ENCODE measurements at places on chromosomes 3 and 15.

DNA sequence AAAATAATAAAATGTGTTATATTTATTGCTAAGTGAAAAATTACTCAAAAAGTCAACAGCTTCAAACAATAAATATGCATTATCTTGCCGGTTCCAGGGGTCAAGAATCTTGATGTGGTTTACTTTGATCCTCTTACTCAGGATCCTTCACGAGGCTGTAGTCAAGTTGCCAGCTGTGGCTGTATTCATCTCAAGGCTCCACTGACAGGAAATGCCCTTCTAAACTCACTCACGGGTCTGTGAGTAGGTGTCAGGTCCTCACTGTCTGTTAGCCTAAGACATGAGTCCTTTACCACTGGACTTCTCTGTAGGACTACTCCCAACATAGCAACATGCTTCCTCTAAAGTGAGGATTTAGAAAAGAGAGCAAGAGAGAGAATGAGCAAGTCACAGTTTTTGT lies 983.0 kb downstream of the SI start:
- DNase-seq = no peak

DNA sequence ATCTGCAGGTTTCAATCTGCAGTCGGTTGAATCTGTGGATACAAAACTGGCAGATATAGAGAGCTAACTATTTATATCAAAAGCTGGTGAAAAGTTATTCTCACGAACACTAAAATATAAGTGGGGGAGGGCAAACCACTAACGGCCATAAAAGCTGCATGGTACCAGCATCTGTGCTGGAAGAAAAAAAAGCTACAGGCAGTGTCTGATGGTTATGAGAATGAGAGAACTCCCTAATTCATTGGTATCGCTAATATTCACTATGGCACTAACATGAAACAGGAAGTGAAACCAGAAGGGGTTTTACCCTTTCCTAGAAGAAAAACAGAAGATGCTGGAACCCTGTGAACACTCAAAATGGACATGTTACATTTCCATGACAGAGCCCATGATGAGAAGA lies 15.9 kb downstream of the CEP70 start:
- no peak for DNase-seq

GRCh38 chr3:198106265-198106664 lies 146.2 kb downstream of the LMLN start:
- no peak for DNase-seq

- no peak for DNase-seq
Measured at GRCh38 chr15:68298336-68298735, 20.8 kb downstream of the FEM1B start.

DNA sequence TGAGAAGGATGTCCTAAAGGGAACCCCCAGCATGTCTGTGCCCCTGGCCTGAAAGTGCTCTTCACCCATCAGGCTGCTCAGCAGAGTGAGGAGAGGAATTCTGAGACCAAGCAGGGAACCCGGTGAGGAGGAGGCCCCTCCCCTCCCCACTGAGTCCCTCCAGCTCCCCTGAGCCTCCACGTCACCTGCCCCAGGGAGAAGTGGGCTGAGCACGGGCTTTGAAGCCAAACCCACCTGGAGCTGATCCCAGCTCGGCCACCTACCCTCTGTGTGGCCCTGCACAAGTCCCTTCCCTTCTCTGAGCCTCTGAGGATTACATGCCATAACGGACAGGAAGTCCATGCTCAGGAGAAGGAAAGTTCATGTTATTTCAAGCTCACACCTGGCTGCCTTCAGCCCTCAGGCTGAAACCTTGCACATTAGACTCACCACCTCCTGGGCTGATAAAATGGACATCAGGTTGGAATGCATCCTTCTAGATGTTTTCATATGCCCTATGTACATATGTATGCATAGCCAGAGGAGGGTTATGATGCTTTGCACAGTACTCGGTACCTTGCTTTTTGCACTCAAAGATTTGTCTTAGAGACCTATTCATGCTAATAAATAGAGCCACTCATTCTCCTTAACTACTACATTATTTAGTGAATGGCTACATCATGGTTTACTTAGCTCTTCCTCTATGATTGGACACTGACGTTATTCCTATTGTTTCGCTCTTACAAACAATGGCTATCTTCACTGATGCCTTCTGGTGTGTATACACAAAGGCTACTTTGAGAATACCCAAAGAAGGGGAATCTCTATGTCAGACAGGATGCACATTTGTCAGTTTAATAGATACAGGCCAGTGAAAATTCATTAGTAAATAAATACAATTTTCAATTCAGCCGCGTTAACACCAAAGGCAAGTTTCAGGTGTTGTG lies 31.6 kb upstream of the GATA2 start:
- no peak for DNase-seq

DNA sequence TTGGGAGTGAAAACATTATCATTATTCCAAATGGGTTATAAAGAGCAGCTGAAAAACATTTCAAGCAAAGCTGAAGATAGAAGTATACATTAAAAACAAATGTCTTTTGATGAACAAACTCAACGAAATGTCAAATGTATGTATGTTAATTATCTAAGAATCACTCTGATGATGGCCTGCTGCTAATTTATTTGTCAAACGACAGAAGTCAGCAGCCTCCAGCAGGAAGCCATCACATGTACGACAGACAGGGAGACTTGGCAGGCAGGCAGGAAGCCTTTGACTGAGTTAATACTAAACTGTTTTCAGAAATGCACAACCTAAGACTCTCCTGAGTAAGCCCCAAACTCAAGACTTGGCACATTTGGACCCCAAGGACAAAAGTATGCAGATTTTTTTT lies 491.1 kb downstream of the ZNF385D start:
- DNase-seq = no peak

DNA sequence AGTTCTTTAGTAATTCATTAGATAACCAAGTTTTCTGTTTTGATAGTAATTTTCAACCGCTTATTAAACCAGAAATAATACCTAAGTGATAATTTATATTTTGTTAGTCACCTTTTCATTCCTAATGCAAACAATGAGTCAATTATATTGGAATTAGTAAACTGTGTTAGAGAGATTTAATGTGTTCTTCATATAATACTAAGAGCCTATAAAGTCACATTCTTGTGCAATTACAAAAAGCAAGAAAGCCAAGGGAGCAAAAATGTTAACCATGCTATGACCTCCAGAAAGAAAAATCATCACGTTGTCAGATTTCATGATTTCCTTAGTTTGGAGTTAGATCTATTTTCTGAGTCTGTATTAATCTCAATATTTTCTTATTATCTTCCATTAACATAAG lies 108.8 kb upstream of the SAMMSON start:
- DNase-seq = no peak

DNA sequence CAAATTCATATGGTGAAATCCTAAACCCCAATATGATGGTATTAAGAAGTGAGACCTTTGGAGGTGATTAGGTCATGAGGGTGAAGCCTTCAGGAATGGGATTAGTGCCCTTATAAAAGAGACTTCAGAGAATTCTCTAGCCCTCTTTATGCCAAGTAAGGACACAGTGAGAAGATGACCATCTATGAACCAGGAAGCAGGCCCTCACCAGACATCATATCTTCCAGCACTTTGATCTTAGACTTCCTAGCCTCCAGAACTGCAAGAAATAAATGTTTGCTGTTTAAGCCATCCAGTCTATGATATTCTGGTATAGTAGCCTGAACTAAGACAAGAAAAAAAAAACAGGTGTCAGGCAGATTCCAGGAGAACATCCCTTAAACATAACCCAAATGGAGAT lies 45.9 kb upstream of the AP4E1 start:
- no peak for DNase-seq

- no peak for DNase-seq
Measured at GRCh38 chr3:52046902-52047239, 9.5 kb downstream of the DUSP7 start.

GRCh38 chr15:41746802-41747201 lies 27.5 kb upstream of the MAPKBP1 start:
- no peak for DNase-seq

GRCh38 chr3:113662824-113663223 lies 33.6 kb downstream of the USF3 start:
- no peak for DNase-seq

GRCh38 chr3:8319935-8320634 lies 181.5 kb upstream of the LMCD1 start:
- no peak for DNase-seq

DNA sequence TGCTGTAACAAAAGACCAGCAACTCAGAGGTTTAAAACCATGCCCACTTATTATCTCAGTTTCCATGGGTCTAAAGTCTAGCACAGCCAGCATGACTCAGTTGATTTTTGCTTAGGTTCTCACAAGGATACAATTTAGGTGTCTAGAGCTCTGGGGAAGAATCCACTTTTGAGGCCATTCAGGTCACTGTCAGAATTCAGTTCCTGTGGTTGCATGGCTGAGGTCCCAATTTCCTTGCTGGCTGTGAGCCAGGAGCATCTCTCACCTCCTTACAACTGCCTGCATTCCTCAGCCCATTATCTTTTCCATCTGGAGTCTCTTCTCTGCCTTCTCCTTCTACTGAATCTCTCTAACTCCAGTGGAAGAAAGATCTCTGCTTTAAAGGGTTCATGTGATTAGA lies 240.5 kb upstream of the CFAP20DC start:
- no peak for DNase-seq

DNA sequence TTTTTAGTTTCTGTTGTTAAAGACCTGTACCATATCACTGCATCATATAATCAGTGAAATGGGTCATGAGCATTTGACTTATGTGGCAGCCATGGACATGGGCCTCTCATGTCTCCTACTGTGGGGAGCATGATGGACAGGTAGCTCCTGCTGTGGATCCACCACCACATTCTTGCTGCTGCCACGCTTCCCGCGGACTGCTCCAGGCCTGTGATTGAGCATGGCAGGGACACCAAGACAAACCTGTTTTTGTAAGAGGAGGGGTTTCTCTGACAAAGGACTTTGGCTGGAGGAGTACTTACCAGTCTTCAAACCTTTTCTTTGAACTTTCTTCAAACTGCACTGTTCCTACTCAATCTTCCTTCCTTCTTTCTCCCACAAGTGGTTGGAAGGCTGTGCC lies 17.9 kb upstream of the P2RY14 start:
- DNase-seq = no peak

DNA sequence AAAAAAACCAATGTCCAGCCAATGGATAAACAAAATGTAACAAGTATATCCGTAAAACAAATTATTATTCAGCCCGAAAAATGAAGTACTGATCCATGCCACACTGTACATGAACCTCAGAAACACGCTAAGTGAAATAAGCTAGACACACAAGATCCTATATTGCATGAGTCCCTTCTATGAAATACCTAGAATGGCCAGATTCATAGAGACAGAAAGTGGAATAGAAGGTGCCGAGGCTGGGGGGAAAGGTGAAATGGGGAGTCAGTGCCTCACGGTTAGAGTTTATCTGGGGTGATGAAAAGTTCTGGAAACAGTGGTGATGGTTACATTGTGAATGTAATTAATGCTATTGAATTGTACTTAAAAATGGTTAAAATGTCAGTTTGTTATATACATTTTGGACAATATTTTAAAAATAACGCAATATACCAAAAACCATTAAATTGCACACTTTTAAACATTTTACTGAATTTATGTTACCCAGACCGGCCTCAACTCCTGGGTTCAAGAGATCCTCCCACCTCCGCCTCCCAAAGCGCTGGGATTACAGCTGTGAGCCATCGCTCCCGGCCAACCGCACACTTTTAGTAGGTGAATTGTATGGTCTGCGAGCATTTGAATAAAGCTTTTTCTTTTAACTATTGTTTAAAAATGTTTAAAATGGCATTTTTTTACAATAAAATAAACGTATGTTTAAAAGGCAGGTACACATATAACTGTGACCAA lies 2.1 kb downstream of the RNF168 start:
- DNase-seq = no peak

- DNase-seq = no peak
Measured at GRCh38 chr3:126646674-126647073, 8.2 kb downstream of the TXNRD3 start.

GRCh38 chr3:107662124-107662507 lies 139.4 kb downstream of the BBX start:
- DNase-seq = no peak

DNA sequence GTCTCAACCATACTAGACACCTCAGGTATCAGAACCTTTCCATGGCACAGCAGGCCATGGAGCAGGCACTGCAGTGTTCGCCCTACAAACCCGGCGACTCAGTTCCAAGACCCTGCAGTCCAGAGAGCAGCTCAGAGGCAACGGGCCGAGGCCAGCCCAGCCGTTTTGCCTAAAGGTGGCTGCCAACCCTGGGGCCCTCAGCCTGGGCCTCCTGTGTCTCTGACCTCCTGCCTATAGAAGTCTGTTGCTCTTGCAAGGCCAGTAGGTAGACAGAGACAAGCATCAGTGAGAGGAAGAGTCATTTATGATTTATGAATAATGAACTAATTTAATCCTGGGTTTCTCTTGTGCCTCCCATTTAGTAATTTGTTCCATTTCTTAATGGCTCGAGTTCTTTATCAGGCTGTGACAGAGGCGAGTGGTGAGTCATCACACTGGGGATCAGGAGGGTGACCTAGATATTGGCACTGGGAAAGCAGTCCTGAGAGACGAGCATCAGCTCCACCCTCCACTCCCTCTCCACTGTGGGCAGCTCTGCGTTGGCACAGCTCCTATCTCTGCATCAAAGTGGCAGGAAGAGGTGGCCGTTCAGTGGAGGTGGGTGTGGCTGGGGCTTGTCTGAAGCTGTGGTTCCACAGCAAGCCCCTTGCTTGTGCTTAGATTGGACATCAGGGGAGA lies 79.8 kb downstream of the ABHD5 start:
- peak; percentile 83 for DNase-seq

DNA sequence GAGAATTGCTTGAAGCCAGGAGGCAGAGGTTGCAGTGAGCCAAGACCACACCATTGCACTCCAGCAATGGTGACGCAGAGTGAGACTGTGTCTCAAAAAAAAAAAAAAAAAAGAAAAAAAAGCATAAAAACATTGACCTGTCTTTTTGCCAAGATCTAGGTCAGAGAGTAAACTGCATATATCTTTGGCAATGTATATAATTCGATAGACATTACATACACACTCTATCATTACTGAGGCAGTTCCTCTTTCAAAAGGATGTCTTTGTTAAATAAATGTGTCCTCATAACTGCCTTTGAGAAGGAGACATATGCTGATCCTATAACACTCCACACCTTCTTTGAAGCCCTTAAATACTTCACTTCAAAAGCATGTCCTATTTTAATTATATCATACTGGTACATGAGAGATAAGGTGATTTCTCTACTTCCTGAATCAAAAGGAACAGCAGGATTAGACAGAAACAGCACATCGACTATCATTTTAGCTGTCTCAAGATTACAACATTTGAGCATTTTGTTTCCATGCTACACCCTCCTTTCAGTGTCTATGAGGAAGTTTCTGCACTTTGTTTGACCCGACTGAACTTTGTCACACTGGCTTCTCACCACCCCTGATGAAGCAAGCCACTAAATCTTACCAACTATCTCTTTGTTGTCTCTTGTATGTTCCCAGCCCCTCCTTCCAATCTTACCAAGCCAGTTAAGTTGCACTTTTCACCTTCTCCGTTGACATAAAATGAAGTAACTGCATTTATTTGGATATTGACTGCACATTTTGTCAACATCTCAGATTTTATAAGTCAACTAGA lies 335.8 kb downstream of the MECOM start:
- no peak for DNase-seq

DNA sequence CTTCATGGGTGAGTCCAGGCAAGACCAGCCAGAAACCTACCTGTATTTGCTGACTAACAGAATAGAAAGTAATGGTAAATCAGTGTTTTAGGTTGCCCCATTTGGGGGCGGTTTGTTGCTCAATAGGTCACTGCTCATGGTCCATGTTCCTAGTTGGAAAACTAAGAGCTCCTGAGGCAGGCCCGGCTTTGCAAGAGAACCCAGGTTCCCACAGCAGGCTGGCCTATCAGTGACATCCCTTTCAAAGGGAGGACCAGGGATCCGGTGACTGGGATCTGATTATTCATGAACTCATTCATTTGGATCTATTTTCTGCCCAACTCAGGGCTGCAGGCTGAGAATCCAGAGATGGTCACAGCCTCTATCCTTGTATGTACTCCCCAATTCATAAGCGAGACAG lies 163.9 kb downstream of the WNT7A start:
- DNase-seq = no peak
